ENCODE measurements at places on chromosomes 16 and 17.

DNA sequence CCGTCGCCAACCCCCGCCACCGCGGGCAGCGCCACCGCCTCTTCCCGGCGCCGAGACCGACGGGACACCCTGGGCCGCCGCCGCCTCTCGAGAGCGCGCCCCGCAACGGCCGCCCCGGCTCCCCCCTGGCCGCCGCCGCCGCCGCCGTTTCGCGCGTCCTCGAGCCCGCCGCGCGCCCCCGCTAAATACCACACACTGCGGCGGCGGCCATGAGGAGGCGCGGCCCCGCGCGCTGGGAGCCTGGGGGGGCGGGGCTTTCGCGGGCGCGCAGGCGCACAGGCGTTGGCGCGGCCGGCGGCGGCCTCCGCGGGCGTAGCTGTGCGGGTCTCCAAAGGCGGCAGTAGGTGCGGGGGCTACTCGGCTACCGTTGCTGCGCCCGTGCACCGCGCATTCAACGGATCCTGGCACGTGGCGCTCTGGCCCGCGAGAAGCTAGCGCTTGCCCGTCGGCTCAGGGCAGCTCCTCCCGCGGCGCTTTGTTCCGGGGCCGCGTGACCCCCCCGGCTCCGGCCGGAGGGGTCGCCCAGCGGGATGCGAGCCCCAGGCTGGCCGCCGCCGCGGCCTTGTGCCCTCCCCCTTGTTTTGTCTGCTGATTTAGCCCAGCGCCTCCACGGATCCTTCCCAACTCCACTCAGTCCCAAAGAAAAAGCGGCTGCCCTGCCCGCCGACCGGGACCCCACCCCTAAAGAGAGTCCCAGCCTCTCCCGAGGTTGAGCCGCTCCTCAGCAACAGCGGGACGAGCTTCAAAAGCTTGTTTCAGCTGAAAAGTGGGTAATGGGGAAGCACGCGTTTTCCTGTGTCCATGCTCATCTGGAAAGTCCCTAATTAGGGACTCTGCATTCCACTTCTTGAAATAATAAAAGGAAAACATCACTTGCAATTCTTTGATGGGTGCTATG is at the start of gene SIAH1:
Gene SIAH1 (minus strand): TSS at position 161 of the 898 bp plus-strand sequence. CDS start 22,985 bp downstream, outside the sequence.
- peak; percentile 80 for DNase-seq

- DNase-seq = no peak
These were observed 9.1 kb downstream of the SLC22A31 start for GRCh38 chr16:89191033-89191900.

GRCh38 chr17:28613931-28614381 is at the start of gene RSKR:
Gene RSKR (minus strand): TSS chr17:28614185. CDS start chr17:28614161, 24 bp downstream.
- no peak for DNase-seq

- peak; percentile 39 for DNase-seq
These were observed 51.7 kb upstream of the MTSS2 start for GRCh38 chr16:70737377-70738082.

DNA sequence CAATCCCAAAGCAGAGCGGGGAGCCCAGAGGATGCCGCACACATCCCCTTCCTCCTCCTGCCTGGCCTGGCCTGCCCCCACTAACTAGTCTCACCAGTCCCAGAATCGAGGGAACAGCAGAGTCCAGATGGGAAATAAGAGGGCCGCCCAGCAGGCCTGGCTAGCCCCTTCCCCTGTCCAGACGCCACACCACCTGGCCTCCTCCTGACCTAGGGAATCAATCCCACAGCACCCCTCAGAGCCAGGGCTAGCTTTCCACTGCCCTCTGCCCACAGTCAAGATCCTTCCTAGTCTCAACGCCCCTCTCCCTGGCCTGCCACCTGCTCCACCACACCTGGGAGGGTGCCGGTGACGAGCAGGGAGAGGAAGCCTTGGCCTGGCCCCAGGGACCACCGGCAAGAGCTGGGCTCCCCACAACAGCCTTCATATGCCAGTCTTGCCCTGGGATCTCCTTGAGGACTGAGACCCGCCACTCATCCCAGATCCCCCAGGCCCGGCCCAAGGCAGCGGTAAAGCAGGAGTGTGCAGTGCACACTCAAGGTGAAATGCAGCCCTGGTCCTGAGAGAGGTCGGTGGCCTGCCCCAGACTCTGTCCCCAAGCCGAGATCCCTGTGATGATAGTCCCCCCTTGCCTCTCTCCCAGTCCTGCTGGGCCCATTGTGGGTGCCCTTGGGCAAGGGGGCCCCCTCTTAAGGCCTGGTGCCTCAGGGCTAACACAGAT is 27.9 kb downstream of the KATNB1 start:
- DNase-seq = no peak

DNA sequence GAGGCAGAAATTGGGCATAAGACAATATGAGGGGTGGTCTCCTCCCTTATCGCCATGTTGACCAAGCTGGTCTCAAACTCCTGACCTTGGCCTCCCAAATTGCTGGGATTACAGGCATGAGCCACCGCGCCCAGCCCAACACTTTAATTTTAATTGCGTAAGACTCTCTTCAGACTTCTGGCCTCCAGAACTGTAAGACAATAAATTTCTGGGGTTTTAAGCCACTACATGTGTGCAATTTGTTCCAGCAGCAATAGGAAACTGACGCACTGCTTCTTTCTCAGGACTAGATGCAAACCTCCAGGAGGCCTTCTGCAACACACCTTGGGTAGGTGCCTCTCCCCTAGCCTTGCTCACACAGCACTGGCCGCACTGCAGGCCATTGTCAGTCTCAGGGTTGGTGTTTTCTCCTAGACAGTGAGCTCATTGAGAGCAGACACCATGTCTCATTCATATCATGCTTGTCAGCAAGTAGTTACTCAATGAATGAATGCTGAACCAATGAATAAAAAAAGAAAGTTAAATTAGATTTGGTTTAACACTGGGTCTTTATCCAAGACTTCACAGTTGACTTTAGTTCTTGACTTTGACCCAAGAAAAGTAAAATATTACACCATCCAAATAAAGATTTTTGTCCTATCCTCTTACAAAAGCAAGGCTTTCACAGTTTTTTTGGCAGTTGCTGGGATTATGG is 5.5 kb upstream of the ACSF2 start:
- no peak for DNase-seq

- no peak for DNase-seq
These were observed 4.8 kb downstream of the NARF start for GRCh38 chr17:82463391-82463790.

- DNase-seq = no peak
These were observed 6.0 kb downstream of the BCL7C start for GRCh38 chr16:30887927-30888326.

DNA sequence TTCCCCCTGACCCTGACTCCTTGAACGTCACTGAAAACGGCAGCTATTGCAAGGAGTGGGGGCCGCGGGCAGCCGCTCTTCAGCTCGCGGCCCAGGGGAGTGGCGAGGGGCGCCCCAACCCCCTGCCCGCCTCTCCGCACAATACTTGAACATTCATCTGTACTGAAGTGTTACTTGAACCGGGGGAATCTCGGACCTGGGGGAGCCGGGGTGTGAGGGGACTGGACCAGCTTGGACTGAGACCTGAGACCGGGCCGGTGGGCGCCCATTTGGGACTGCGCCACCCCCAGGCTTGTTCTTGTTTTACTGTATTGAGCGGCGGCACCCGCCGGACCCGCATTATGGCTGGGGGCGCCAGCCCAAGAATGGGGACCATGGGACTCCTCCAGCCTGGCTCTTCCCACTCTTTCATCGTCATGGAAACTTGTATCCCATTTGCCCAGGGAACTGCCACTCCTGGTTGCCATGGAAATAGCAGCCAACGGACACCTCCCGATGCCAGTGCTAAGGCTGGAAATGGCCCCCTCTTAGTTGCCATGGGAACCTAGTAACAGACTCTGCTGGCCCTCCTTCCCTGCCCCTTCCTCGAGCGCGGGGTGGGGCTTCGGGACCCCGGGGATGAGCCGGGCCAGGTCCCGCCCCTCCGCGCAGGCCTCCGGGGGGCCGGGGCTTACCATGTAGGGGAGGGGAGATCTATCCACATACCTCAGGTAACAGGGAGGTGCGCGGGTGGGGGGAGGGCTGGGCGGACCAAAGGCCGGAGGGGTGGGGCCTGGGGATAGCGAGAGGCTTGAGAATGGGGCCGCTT is 805 bp upstream of the ORAI3 start:
- no peak for DNase-seq

GRCh38 chr16:14324581-14324980 is 253.5 kb downstream of the MRTFB start:
- DNase-seq = no peak

DNA sequence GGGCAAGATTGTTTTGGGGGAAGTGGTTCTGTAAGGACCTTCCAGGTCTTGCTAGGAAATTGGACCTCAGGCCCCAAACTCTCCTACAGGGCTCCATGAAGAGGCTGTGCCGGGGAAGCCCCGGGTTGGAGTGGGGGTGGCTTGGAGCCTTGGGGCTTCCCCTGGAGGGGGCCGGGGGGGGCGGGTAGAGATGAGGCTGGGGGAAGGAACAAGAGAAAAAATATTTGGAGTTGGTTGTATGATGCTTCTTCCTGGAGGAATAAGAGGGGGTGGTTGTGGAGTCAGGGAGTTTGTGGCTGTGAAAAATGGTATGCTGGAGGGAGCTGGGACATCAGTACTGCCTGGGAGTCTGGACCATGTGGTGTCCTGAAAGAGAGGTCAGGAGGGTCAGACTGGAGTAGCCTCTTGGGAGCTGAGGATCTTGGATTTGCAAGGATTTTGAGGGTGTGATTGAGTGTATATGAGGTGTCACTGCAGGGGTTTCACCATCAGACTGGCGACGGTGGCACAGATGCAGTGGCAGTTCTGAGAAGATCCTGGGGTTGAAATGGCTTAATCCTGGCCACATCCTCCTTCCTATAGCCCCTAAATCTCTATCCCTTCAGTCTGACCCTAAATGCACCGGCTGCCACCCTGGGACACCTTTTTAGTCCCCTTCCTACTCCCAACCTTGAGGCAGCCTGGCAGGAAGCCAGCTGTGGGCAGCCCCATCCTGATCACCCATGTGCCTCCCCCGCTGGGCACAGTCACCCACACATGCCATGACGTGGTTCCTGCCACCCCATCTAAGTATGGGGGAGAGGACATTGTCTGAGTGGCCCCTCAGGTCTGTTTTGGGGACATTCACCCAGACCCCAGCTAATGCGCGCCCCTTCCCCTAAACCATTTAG is 10.9 kb downstream of the RARA start:
- peak; percentile 65 for DNase-seq

DNA sequence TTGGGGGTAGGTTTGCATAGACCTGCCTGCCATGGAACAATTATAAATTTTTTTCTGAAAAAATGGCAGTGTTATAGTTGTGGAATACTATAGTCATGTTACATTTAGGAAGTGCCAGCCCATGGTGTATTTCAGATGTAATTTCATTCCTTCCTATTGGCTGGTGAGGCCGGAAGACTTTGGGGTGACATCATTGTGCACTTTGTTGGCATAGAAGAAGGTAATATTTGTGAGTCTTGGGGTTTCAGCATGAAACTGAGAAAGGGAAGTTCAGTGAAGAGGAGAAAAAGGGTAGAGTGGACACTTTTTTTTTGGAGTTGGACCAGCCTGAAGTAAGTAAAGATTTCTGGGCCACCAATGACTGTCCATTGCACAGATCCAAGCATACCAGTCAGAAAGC is 16.0 kb upstream of the HEATR6 start:
- DNase-seq = no peak

Data from activated CD4-positive, CD25-positive, alpha-beta regulatory T cell treated with anti-CD3 and anti-CD28 coated beads, Interleukin-2, amount 50 U/mL, for 16 hours (primary cell).